Epithelial cell of prostate (primary cell): ENCODE measurements at places on chromosomes 7 and 10.

DNA sequence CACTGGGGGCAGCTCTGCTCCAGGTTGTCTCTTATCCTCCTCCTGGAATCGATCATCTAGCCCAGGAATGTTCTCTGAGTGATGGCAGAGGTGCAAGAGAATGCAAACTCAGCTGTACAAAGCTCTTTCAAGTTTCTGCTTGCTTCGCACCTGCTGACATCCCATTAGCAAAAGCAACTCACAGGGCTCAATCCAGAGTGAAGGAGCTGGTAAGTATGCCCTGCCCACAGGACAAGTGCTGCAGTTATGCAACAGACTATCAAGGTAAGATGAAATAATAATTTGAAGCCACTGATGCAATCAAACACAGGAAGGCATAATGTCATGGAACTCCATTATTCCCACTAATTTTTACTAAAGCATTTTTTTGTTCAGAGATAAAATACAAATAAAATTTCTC lies 122.2 kb downstream of the GRM3 start:
- DNase-seq: no peak

- DNase-seq: no peak
These were observed 880 bp downstream of the RAMP3 start for GRCh38 chr7:45158471-45158870.

DNA sequence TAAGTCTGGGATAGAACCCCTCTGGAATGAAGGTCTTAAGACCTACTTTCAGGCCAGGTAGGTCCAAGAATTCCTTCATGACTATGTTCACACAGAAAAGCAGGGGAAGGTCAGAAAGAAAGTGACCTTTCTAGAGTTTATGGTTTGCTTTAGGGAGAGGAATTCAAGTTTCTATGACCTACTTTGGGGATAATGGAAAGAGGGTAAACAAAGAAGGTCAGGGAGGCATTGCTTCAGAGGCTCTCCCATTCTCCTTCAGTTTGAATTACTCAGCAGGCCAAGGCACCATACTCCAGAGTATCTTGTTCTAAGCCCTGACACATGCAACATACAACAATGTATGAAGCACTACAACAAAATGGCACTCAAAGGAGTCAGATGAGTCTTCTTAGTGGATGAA lies 11.5 kb upstream of the MACC1 start:
- DNase-seq: no peak

- no peak for DNase-seq
These were observed 137.4 kb upstream of the AKR1E2 start for GRCh38 chr10:4688601-4689000.

DNA sequence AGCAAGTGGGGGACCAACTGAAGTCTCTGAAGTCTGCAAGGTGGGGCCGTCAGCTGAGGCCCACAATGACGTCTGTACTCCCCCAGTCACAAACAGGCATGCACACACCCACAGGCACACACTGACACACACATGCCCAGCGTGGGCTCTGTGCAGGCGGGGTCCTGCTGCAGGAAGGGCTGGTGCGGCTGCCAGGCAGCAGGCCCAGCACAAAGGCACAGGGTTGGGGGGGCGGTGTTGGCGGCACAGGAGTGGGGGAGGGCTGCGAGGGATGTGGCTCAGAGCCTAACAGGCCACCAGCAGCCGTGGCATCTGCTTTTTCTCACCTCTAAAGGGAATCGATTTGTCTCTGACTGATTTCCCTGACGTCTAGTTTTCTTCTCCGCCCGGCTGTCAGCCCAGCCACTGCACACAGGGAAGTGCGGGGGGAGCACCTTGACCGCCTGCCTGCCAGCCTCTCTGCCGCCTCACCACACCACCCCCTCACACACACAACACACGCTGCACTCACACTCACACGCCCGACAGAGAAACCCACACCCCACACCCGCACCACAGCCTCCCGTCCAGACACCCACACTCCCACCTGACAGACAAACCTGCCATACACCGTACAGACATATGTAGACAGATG lies 43.5 kb upstream of the ZMIZ1 start:
- DNase-seq: no peak

DNA sequence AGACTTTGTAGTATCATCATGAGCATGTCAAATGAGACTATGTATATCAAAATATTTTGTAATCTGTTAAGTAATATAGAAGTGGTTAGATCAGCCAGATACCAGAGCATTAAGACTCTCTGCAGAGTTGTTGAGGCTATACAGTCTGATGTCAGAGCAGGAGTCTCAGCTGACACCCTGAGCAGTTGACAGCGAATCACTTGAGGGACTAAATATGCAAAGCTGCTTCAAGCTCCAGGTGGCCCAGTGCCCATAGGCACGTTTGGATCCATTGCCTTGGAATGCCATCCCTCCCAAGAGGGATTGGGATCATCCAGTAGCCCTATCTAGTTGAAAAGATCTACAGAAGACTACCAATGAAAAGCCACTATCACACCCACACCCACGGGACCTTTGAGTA lies 210.2 kb downstream of the TAX1BP1 start:
- no peak for DNase-seq

DNA sequence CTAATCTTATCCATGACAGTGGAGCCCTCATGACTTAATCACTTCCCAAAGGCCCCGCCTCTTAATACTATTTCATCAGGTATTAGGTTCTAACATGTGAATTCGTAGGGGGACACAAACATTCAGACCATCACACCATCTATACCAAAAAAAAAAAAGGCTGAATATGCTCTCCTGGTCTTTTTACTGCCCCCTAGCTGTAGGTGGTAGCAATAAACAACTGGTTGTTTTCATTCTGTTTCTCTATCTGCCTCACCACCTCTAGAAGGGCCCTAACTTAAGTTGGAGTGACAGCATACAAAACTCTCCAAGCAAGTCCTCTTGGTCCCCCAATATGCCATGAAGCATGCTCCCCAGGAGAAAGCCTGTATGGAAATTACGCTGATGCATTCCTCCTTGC lies 94.1 kb downstream of the GRM8 start:
- DNase-seq: no peak

GRCh38 chr10:100579261-100580090 lies 43.7 kb downstream of the HIF1AN start:
- DNase-seq: no peak

- DNase-seq: no peak
These were observed 140.1 kb downstream of the PLXNA4 start for GRCh38 chr7:132436121-132436520.

DNA sequence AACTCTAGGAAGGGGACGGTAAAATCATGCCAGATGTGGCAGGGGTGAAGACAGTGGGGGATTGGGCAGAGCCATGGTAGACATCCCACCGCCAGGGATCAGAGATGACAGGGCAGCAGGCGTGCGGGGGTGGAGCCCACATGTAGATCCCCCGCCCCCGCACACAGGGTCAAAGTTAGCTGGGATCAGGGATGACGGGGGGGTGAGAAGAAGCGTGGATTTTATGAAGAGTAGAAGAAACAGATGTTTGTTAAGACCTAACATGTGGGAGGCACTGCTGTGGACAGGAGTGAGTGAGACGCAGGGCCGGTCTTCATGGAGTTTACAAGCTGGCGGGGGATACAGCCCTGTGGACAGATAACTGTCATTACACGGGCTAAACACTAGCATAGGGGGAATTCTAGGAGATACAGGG lies 154.0 kb upstream of the KLF14 start:
- DNase-seq: no peak

- no peak for DNase-seq
These were observed 58.6 kb downstream of the PRF1 start for GRCh38 chr10:70543911-70544310.

DNA sequence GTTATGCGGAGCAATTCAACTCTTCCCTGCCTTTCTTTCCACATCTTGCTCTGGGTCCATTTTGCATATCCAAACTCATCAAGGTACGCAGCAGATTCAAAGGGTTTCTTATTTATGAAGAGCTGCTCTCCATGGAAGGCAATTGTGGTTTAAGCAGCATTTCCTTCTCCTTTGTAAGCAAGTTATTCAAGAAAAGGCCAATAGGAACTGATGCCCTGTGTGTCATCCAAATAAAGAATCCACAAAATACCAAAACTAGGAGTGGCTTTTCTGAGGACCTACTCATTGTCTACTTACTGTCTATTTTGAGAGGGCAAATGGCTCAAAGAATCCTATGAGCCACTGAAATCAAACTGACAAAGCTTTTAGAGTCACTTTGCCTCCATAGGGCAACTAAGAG lies 253.1 kb downstream of the PTEN start:
- DNase-seq: peak; percentile 36

- DNase-seq: peak; percentile 92
These were observed 296.5 kb upstream of the PITRM1 start for GRCh38 chr10:3468919-3469638.

DNA sequence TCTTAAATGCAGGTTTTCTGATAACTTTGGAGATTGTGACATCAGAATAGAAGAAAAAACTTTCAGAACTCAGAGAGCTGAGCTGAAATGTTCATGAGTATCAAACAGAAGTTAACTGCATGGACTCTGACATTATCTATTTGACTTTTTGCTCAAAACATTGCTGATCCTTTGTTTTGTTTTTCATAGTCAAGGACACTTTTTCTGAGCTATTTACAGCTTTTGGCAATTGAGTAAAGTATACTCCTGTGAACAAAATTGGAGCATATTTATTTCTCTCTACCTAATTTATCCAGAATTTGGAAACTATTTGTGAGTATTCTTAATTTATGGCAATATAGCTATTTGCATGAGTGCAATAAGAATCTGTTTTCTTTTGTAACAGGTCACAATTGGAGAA lies 11.1 kb downstream of the KCP start:
- no peak for DNase-seq

DNA sequence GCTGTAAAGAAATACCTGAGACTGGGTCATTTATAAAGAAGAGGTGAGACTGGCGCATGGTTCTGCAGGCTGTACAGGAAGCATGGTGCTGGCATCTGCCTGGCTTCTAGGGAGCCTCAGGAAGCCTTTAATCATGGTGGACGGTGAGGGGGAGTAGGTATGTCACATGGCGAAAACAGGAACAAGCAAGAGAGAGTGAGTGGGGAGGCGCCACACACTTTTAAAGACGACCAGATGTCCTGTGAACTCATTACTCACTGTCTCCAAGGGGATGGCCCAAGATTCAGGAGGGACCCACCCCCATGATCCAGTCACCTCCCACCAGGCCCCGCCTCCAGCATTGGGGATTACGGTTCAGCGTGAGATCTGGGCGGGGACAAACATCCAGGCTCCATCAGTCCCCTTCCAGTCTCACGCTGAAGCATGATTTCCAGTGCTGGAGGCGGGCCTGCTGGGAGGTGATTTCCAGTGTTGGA lies 3.2 kb downstream of the ZNF316 start:
- no peak for DNase-seq

GRCh38 chr10:100901051-100901450 lies 11.7 kb upstream of the SLF2 start:
- no peak for DNase-seq

GRCh38 chr7:40717242-40717641 lies 582.4 kb downstream of the SUGCT start:
- DNase-seq: peak; percentile 71

DNA sequence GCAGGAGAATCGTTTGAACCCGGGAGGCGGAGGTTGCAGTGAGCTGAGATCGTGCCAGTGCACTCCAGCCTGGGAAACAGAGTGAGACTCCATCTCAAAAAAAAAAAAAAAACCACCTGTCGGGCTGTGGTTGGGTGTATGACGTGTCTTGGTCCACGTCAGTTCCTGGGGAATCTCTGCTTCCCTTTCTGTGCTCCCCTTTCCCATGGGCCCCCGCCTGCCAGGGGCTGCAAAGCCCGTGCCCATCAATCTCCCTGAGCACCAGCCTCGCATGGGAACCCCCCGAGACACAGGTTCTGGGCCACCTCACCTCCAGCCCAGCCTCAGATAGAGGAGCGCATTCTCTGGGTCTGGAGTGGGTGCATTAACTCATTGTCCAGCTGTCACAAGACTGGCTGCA lies 2.3 kb upstream of the SH2B2 start:
- no peak for DNase-seq

DNA sequence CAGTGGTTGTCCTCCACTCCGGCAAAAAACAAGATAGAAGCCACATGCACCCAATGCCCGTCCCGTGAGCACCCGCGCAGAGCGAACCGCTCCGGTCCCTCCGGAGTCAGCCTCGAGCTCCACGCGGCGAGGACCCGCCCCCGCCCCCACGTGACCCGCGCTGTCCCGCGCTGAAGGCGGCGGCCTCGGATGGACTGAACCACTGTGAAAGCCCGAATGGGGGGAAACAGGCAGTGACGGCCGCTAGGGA lies 766 bp upstream of the EIF3B start:
- peak; percentile 18 for DNase-seq

GRCh38 chr7:130896051-130896881 lies 162.3 kb upstream of the KLF14 start:
- no peak for DNase-seq

- no peak for DNase-seq
These were observed 32.7 kb upstream of the DMTF1 start for GRCh38 chr7:87119581-87119980.

GRCh38 chr10:42594246-42594650 lies 44.1 kb downstream of the ZNF33B start:
- DNase-seq: no peak

DNA sequence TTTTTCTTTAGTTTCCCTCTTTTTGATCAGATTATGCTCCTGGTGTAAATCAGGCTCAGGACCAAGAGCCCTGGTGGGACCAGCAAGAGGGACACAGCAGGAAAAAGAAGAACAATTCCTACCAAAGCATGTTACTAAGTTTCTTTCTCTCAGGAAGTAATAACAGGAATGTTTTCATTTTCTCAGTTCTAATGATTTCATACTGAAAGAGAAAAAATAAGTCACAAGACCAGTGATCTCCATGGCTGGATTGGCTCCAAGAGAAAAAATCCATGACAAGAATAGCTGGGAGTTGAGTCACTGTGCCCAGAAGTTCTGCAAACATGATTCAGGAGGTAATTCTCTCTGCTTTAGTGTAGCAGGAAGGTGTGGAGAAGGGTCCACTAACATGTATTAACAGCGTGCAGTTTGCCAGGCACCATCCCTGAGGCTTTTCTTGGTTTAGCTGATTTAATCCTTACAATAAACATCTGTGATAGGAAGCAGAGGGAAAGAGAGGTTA lies 23.8 kb upstream of the IFIT2 start:
- peak; percentile 93 for DNase-seq

DNA sequence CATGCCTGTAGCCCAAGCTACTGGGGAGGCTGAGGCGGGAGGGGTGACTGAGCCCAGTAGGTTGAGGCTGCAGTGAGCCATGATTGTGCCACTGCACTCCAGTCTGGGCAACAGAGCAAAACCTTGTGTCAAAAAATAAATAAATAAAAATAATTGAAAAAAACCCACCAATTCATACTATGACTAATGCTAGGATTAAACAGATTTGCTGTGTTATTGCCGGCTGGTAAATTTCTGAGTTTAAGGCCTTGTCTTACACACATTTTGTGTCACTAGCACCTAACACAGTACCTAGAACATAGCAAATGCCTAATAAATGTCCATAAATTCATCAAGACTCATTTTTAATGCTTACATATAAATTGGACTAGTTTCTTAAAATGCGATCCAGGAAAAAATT lies 8.7 kb downstream of the ESYT2 start:
- no peak for DNase-seq

DNA sequence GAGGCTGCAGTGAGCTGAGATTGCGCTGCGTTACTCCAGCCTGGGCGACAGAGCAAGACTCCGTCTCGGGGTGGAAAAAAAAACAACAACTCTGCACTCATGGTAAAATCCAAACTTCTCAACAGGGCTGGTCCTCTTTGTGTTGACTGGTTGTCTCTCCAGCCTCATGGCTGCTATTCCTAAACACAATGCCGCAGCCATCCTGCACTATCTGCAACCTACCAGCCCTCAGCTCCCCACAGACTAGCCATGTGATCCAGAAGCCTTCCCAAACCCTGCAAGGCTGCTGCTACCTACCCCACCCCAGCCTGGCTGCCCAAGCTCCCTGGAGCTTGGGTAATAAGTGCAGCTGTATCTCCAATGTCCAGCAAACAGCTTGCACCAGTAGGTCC lies 11.7 kb downstream of the ZYX start:
- DNase-seq: no peak
